Naive thymus-derived CD8-positive, alpha-beta T cell (primary cell): ENCODE measurements at places on chromosomes 3 and 15.
A peak's percentile ranks its signal among the peaks of the same experiment; 100 is the strongest.

DNA sequence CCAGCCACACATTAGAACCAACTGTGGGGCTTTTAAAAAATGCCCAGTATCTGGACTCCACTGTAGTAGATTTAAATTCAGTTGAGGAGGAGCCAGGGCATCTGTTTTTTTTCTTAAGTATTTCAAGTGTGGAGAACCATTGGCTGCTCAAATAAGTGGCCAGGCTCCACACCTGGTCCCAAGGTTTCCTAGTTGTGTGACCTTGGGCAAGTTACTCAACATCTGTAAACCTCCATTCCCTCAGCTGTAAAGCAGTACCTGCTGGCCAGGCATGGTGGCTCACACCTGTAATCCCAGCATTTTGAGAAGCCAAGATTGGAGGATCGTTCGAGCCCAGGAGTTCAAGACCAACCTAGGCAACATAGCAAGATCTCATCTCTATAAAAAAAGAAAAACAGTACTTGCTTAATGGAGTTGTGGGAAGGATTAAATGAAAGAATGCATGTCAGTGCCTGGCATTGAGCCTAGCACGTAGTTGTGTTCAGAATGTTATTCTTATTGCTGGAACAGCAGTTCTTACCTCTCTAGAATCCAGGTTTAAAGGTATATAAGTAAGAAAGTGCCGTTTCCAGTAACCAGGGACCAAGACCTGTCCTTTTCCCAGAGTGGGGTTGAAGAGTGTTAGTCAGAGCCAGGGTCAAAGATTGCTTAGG is 2.0 kb downstream of the PPP1R14D start:
- DNase-seq = no peak

DNA sequence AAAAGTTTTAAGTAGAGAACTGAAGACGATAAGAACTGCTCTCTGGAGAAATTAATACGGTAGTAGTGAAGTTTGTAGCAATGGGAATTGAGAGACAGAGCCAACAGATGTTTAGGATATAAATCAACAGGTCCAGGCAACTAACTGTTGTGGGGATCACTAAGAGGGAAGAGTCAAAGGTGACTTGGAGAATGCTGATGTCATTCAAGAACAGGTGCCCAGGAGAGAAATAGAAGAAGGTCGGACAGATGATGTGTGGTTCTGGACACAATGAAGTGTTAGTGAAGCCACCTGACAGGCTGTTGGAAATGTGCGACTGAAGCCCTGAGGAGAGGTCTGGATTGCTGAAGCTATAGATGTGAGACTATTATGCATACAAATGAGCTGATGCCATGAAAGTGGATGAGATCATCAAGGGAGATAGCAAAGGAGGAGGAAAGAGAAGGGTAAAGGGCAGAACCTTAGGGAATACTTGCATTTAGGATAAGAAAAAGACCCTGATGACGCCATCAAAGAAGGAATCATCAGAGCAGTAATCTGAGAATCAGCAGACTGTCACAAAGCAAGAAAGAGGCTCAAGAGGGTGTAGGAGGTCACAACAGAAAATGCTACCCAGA is 183.7 kb downstream of the FRMD5 start:
- DNase-seq = no peak

- no peak for DNase-seq
Observed at GRCh38 chr3:195551381-195551978, 8.4 kb upstream of the PPP1R2 start.

- no peak for DNase-seq
Observed at GRCh38 chr3:178381555-178381954, 154.7 kb upstream of the KCNMB2 start.

DNA sequence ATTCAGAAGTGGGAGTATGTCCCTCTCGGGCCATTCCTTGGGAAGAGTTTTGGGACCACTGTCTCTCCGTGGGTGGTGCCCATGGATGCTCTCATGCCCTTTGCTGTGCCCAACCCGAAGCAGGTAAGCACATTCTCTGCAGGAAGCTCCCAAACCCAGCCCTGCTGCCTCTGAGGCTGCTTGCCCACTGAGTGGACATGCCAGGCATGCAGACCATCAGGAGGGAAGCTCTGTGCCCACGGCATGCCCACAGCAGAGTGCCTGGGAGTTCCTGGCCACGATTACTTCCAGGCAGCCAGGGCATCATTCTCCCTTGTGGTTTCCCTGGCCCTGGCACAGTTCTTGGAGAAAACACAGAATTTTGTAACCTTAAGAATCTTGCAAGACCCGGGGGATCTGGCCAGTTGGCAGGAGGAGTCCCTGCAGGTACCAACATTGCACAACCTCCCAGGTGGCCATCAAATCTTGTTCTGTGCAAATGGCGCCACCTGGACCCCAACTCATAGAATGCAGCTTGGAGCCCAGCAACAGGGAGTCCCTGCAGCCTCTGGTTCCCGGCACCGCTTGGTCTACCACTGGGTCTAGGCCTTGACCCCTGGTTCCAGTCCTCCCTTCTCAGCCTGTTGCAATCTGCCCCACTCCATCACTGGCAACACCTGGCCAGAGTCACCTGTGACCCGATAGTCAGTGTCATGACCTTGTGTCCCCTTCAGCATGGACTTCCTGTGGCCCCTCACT is 20.4 kb downstream of the FAH start:
- DNase-seq = peak; percentile 57

DNA sequence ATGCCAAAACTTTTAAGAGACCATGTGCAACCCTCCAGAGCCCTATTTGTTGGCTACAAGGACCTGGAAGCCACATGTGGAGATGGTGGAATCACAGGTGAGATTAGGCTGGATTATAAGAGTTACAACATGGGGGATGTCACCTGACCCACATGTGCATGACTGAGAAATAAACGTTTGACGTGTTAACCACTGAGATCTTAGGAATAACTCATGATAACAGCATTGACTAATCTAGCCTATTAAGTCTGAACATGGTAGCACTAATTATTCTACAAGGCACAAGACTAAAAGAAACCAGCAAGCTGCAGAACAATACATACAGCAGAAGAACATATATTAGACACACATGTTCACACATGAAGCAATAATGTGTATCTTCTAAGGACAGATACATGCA is 38.4 kb downstream of the SUCLG2 start:
- DNase-seq = no peak

- DNase-seq = no peak
Observed at GRCh38 chr15:62486041-62486440, 321.0 kb upstream of the C2CD4B start.

GRCh38 chr3:51706788-51707731 is at the start of gene GRM2:
Gene GRM2, plus strand, starts transcription at chr3:51707068. Its CDS starts 1,916 bp downstream, at chr3:51708984.
- DNase-seq = no peak

GRCh38 chr15:70309716-70310115 is 212.0 kb upstream of the TLE3 start:
- DNase-seq = no peak

- DNase-seq = no peak
Observed at GRCh38 chr15:40121911-40122638, 13.4 kb upstream of the BMF start.

DNA sequence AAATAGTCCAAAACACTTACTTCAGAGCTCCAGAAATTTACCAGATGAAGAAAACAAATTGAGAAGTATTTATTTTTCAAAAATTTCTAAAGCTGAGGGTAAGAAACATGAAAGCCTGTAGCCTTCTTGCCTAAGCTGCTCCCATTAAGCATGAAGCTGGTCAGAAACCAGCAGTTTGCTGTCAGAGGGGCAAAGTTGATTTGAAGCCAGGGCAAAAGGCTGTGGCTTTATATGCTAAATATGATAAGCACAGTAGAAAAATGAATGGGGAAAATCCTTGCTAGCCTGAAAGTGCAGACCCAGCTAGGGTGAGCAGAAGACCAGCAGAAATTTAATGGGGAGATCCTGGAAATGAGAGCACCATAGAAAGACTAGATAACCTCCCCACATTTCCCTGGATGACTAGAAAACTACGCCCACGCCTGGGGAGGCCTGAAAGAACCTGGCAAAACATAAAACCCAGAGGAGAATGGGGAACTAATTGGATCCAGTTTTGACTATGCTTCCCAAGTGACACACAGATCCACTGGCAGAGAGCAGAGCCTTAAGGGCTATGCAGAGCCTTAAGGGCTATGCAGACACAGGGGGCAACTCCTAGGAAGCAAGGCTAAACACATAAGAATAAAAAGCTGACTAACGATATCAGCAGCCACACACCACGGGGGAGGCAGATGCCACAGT is 43.0 kb upstream of the HEG1 start:
- no peak for DNase-seq
